CD4-positive, CD25-positive, alpha-beta regulatory T cell (primary cell): ENCODE measurements at places on chromosomes 3 and 15. TPM values are rescaled to one million over a fixed set of nuclear protein-coding genes. Genes with fewer than 3 reads are reported as not detected.

Gene TMCO5A
- polyA plus RNA-seq = not detected

Gene STIMATE
- 15.5 TPM for polyA plus RNA-seq

Gene RASA2
- 72.5 TPM for polyA plus RNA-seq

Gene TMEM40
- polyA plus RNA-seq = not detected

DNA sequence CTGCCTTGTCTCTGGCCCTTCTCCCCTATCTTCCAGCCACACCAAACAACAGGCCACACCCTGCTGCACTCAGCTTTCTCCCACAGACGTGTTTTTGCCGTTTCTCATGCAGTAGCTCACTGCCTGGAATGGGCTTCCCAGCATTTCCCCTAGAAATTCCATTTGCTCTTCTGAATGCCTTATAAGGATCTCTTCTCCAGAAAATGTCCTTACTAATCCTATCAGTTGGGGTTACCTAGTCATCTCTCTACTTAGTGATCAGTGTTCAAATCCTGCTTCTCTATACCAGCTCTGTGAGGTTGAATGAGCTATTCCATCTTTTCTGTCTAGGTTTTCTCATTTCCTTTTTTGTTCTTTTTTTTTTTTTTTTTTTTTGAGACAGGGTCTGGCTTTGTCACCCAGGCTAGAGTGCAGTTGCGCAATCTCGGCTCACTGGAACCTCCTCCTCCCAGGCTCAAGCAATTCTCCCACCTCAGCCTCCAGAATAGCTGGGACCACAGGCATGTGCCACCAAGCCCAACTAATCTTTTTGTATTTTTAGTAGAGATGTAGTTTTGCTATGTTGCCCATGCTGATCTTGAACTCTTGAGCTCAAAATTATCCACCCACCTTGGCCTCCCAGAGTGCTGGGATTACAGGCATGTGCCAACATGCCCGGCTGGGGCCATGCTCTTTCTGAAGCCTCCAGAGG is 98.2 kb upstream of the CHD2 start:
- no peak for DNase-seq
- H3K36me3 ChIP-seq = no peaks in the 10 kb centered on the region
- H3K4me3 ChIP-seq = no peak overlapping the region
- H3K4me1 ChIP-seq = peaks cover 8% of the 10 kb centered on the region
- no peak overlapping the region for H3K27ac ChIP-seq
- no peaks in the 10 kb centered on the region for H3K27me3 ChIP-seq

DNA sequence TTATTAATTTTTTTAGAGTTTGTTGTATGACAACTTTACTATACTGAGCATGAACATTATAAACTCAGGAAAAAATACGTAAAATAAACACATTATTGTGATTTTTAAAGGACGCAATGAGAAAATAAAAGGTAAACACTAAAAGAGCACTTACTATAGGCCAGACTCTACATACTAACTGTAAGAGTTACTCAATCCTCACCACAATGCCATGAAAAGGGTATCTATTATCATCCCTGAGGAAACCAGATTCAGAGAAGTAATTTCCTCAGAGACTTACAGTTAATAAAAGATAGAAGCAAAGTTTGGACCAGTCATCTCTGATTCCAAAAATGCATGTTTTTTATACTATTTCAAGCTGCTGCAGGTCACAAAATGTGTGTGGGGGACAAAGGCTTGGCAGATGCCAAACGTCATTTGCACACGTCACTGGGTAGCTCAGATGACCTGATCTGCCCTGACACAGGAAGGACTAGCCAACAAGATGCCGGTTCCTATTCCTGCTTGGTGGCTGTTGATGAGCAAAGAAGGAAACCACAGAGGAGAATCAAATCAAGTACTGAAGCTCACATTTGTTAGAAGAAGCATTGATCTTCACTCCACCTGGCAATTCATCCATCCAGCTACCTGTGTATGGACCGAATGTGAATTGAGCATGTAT is 42.3 kb downstream of the KLHL6 start:
- DNase-seq = peak; percentile 53
- H3K27ac ChIP-seq = peak overlapping the region; percentile 33
- H3K27me3 ChIP-seq = no peaks in the 10 kb centered on the region
- peaks cover 58% of the 10 kb centered on the region for H3K4me1 ChIP-seq
- H3K4me3 ChIP-seq = peak overlapping the region; percentile 9
